ENCODE measurements at places on chromosomes 1 and 21. TPM values are rescaled to one million over a fixed set of nuclear protein-coding genes. Genes with fewer than 3 reads are reported as not detected.
A peak's percentile ranks its signal among the peaks of the same experiment; 100 is the strongest.

- DNase-seq, result peak; percentile 74
Observed at GRCh38 chr1:94463765-94464330, 45.7 kb downstream of the ABCD3 start.

DNA sequence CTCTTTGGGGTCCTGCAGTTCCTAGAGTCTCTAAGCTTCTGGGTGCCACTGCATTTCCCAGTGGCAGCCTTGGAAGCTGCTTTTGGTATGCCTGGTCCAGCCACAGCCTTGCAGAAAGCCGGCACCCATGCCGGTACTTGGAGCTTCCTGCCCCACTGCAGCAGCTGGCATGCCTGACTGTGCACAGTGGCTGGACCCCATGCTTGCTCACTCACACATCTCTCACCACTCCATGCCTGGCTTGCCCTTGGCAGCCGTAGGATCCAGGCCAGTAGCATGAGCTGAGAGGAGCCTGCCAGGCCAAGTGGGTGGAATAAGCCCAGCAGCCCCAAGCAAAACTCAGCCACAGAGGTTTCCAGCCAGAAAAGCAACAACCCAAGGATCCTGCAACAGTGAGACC lies 20.3 kb upstream of the FNBP1L start:
- no peak for DNase-seq

DNA sequence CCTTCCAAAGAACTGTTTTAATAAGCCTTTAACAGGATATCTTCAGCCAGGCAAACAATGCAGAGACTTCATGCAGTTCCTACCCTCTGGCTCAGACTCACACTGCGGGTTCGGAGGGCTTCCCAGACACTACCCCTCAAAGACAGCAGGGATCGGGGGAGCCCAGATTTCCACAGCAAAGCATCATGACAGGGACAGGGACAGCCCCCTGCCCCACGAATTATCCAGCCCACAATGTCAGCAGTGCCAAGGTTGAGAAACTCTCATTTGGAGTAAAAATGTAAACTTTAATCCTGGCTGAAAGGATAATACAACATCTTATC lies 20.1 kb downstream of the NPHP4 start:
- DNase-seq, result no peak

- no peak for DNase-seq
Observed at GRCh38 chr1:232316864-232317263, 313.1 kb downstream of the SIPA1L2 start.

DNA sequence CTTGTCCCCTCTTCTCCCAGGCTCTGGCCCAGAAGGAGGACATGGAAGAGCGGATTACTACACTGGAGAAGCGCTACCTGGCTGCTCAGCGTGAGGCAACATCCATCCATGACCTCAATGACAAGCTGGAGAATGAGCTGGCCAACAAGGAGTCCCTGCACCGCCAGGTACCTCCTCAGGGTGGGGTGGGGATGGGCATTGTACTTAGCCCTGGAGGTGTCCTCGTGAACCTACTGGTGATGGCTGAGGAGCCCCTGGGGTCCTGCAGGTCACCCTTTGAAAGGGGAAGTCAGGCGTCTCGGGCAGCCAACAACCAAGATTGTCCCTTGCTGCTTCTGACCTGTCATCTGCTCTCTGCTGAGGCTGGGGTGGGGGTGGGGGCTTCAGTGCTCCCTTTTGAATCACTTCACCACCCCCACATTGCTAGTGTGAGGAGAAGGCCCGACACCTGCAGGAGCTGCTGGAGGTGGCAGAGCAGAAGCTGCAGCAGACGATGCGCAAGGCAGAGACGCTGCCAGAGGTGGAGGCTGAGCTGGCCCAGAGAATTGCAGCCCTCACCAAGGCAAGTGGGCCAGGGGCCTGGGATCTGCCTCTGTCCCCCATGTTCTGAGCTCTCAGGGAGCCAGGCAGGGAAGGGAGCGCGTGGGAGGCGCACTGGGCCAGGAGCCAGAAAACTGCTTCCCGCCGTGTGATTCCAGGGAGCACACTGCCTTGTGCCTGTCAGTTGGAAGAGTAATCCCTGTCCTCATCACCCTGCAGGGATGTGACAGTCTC lies 19.7 kb downstream of the PPFIA4 start:
- DNase-seq, result no peak

DNA sequence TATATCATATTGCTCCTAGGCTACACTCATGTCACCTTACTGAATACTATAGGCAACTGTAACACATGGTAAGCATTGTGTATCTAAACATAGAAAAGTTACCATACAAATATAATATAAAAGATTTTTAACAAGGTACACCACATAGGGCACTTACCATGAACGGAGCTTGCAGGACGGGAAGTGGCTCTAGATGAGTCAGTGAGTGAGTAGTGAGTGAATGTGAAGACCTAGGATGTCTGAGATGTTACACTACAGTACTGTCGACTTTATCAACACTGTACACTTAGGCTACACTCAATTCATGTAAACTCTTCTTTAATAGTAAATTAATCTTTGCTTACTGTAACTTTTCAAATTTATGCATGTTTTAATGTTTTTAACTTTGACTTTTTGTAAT lies 81.0 kb upstream of the PLD5 start:
- no peak for DNase-seq

DNA sequence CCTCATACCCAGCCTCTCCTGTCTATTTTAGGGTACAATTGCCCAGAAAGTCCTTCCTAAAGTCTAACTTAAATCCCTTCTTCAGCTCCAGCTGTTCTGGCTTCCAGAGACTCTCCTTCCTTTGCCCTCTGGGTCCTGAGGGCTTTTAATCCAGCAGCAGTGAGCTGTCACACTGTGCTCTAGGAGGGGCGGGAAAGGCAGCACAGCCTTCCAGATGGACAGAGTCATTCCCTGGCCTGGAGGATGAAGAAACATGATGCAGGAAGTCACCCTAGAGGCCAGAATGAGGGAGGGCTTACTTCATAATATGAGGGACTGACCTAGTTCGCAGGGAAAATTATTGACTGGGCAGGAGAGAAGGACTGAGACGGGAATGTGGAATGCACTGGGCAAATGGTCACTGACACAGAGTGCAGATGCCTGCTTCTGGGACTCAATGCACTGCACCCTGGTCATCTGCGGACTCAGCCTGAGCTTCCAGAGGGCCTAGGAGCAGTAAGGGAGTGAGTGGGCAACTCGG lies 1.3 kb downstream of the SH2D2A start:
- DNase-seq, result peak; percentile 34

LGR6 gene
- not detected for total RNA-seq

GRCh38 chr21:42624095-42624790 lies 29.2 kb upstream of the PDE9A start:
- DNase-seq, result no peak

ARHGEF16 gene
- total RNA-seq, result 0.51 TPM

TEX38 gene
- total RNA-seq, result not detected

ADORA1 gene
- total RNA-seq, result not detected

DNA sequence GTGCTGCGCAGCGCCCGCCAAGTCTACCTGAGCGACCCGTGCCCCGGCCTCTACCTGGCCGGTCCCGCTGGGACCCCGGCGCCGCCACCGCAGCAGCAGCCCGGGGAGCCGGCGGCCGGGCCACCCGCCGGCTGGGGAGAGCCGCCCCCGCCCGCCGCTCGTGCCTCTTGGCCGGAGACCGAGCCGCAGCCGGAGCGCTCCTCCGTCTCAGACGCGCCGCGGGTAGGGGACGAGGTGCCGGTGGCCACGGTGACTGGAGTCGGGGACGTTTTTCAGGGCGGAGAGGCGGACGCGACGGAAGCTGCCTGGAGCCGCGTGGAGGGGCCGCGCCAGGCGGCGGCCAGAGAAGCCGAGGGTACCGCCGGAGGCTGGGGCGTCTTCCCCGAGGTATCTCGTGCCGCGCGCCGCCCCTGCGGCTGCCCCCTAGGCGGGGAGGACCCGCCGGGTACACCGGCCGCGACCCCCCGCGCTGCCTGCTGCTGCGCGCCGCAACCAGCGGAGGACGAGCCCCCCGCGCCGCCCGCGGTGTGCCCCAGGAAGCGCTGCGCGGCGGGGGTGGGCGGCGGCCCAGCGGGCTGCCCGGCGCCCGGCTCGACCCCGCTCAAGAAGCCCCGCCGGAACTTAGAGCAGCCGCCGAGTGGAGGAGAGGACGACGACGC lies 646 bp downstream of the IER5 start:
- no peak for DNase-seq

DNA sequence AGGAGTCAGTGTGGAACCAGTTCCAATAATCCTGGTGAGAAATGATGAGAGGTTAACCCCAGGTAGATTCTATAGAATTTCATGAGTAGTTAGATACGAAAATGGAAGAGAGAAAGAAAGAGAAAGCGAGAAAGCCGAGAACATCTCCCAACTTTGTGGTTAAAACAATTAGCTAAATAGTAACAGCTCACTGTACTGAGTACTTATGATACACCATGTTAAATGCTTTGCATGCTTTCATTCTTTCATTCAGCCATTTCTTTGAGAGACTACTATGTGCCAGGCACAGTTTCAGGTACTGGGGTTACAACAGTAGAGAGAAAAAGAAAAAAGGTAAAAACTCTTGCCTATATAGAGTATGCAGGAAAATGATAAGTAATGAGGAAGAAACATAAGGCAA lies 109.7 kb upstream of the SYT6 start:
- DNase-seq, result no peak

TMIGD3 gene
- 0.49 TPM for total RNA-seq

DNA sequence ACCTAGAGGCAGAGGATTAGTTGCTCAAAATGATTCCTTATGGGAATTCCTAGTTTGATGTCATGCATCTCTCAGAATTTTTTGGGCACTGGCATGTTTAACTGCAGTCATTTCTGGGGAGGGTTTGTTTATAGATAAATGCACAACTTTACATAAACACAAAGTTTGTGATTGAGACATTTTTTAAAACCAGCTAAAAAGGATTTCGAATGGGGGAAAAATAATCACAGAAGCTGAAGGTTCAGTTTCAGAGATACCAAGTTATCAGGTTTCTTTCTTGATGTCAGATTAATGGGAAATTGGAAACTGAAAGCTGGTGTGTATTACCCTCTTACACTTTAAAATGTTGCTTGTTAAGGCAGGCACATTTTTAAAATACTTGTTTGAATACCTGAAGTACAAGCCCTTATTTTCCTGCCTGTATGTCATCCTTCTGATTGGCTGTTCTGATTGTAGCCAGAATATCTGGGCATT lies 72.1 kb downstream of the DISP1 start:
- DNase-seq, result no peak

USF1 gene
- total RNA-seq, result 57.9 TPM

DNA sequence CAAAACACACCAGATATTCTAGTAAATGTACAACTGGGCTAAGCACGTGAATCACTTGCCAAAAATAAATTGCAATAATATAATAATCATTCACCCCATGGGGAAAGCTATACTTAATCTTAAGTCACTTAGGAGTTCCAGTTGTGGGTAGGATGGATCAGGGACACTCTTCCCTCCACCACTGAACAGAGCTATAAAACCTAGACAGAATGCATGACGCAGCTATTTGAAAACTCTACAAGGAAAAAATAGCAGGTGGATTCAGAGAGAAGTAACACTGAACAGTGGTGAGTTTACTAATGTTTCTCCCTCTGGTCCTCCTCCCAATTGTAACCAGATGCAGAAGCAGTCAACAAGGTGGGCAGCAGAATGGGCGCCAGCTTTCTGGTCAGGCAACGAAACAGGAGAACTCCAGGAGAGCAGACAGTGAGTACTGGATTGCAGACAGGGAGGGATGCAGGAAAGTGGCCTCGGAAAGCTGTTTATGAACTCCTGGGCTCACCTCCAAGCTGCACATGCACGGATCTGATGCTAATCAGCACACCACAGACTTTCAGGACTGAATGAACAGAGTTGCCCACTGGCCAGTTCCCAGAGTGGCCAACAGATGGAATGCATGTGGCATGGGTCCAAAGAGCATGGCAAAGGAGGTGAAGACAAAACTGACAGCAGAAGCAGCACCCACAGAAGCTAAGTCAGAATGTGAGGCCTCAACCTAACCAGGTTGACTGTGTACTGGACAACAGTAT lies 41.4 kb downstream of the TARBP1 start:
- peak; percentile 86 for DNase-seq

DNA sequence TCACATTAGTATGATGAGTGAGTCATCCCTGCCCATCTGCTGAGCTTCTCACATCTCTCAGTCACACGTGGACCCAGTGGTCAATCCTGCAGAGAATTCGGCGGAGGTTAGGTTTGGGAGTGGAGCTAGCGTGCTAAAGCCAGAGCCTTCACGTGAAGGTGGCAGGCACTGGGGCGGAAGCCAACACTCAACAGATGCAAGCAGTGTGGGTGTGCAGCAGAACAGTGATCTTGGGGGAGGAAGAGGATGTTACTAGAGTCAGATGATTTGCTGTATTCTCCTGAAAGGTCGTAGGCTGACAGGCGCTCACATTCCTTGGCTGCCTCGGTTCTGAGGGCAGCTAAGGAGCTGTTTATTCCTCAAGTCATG lies 6.7 kb downstream of the C1orf115 start:
- DNase-seq, result no peak

CD53 gene
- not detected for total RNA-seq

DNA sequence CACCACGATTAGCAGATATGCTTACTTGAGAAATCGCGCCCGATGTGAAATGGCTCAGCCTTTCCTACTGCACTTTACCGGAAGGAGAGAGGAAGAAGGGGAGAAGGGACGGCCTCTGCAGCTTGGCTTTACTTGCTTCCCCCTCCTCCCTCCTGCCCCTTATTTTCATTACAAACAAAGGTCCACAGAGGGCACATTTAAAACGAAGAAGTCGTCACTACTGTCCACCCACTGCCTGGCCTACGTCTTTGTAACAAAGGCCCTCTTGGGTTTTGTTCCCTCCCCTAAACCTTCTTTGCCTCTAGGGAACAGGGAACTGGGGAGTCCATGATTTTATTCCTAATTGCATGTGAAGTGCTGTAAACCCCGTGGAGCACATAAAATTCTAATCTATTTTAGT lies 308.5 kb downstream of the LMX1A start:
- no peak for DNase-seq

ETV3L gene
- not detected for total RNA-seq

DNA sequence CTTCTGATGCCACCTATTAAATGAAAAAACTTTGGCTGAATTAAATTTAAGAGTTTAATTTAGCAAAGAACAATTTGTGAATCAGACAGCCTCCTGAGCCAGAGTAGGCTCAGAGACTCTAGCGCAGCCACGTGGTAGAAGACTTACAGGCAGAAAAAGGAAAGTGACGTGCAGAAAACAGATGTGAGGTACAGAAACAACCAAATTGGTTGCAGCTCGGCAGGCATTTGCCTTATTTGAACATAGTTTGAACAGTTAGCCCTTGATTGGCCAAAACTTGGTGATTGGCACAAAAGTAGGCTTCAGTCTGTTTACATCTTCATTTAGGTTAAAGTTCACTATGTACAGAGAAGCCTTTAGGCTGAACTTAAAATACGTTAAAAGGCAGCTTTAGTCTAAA lies 22.9 kb downstream of the TCP10L start:
- peak; percentile 84 for DNase-seq

CD1E gene
- total RNA-seq, result not detected

GRCh38 chr1:66525086-66525485 lies 8.9 kb upstream of the SGIP1 start:
- DNase-seq, result no peak

HPDL gene
- 5.6 TPM for total RNA-seq

FCRLB gene
- total RNA-seq, result 0.62 TPM
